ENCODE measurements at places on chromosomes 2 and 18. TPM values are rescaled to one million over a fixed set of nuclear protein-coding genes. Genes with fewer than 3 reads are reported as not detected.
A peak's percentile ranks its signal among the peaks of the same experiment; 100 is the strongest.

GRCh38 chr2:114049826-114050225 is 159.9 kb downstream of the ACTR3 start:
- no peak for DNase-seq

GRCh38 chr2:100140582-100140981 is 1.8 kb downstream of the AFF3 start:
- no peak for DNase-seq

GRCh38 chr18:6917072-6917471 is 187.6 kb downstream of the ARHGAP28 start:
- DNase-seq, result no peak

- no peak for DNase-seq
Measured at GRCh38 chr2:189379287-189379630, 62.0 kb upstream of the WDR75 start.

DNA sequence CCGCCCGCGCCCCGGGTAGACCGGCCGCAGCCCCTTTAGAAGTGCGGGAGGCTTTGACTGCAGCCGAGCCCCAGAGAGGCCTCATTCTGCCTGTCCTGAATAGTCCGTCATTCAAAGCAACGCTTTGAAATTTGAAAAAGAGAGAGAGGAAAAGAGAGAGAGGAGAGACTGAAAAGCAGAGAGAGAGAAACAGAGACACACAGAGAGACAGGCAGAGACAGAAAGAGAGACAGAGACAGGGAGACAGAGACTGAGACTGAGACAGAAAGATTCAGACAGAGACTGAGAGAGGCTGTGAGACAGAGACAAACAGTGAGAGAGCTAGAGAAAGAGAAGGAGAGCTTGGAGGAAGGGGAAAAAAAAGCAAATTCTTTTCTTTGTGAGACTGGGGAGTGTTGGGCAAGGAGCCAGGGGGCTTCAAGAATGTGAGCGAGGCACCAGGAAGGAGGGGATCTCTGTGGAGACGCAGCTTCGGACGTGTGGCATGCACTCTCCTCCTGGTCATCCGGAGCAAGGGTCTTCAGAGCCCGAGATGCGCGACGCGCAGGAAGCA is 73.1 kb downstream of the MYCN start:
- no peak for DNase-seq

- no peak for DNase-seq
Measured at GRCh38 chr2:71950256-71951082, 197.2 kb downstream of the CYP26B1 start.

- no peak for DNase-seq
Measured at GRCh38 chr2:17182399-17182798, 335.8 kb downstream of the RAD51AP2 start.

GRCh38 chr18:8176554-8176953 is 432.7 kb upstream of the RAB12 start:
- DNase-seq, result peak; percentile 80

The POTEJ gene
- 0.04 TPM for total RNA-seq

The MAPRE3 gene
- 0.31 TPM for total RNA-seq

The VSNL1 gene
- 63.2 TPM for total RNA-seq

Measured in HepG2 (cell line).